ENCODE measurements at places on chromosomes 13 and 19.

- no peak for DNase-seq
Observed at GRCh38 chr19:28456252-28456651, 756.7 kb downstream of the UQCRFS1 start.

DNA sequence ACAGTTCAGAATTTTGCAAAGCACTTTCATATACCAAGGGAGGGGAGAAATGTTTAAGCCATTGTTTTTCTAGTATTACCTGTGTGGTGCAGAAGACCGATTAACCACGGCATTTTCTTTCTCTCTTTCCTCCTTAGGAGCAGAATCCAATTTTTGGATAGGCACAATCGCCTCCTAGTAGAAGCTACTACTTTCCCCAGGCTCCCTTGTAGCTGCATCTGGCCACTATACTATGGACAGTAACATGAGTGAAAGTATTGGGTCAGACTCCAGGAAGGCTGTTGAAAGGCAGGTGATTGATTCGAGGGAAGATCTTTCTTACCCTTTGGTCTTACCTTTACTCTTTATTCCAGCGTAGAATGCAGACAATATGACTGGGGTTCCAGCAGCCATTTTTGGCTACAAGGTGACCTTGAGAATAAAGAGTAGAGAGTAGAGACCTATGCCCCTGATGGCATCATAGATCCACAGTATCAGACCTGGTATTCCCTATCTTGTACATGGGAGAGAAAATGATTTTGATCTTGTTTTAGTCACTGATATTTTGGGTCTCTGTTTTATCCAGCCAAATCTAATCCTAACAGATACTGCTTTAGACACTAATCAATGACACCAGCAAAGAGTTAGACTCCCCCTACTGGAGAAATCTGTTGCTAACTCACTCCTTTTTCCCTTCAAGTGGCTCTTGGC is 77.0 kb downstream of the LRRC63 start:
- no peak for DNase-seq

GRCh38 chr19:56930647-56931535 is 90.4 kb upstream of the PEG3 start:
- no peak for DNase-seq

DNA sequence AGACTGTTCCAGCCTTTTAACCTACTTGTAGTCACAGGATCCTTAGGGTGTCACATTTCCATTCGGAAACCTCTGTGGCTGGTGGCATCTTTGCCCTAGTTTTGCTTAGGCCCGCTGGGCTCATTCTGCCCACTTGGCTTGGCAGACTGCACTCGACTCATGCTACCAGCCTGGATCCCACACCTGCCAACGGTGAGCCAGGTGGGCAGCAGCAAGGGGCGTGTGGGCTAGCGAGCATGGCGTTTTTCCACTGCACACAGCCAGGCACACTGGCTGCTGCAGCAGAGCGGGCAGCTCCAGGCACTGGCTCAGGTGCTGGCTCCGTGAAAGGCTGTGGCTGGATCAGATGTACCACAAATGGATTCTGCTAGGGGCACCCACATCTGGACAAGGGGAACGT is 838.2 kb downstream of the SLITRK6 start:
- DNase-seq, result peak; percentile 37

DNA sequence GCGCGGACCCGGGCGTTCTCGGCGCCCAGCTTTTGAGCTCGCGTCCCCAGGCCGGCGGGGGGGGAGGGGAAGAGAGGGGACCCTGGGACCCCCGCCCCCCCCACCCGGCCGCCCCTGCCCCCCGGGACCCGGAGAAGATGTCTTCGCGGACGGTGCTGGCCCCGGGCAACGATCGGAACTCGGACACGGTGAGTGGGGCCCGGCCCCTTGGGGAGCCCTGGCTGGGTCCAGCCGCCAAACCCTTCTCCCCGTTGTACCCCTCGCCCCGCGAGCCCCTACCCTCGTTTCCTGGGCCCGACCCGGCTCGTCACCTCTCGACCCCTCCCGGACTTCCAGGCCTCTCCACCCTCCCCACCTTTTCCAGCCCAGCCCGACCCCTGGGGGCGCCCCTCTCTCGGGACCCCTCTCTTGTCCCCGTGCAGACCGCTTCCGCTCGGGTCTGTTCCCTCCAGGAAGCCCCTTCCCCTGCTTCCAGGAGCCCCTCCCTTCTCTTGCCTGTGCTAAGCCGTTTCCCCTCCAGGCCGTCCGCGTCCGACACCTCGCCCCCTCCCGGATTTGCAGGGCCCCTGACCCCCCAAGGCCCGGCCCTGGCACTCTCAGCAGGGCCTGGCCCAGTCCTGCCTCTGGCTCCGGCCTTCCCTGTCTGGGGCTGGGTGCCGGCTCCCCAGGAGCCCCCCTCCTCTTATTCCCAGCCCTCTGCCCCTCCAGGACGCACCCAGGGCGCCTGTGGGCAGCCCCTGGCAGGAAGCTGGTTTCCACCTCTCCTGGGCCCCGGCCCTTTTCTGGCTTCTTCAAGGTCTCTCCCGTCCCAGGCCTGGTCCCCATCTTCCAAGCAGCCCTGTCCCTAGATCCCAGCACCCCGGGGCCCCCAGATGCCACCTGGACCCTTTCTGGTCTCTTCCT is 632 bp downstream of the MARK4 start:
- DNase-seq, result no peak

- no peak for DNase-seq
Observed at GRCh38 chr19:54665530-54665929, 2.7 kb downstream of the LILRB4 start.

- no peak for DNase-seq
Observed at GRCh38 chr13:31747966-31748365, 8.6 kb downstream of the RXFP2 start.

GRCh38 chr19:34337739-34338138 is 27.3 kb upstream of the GPI start:
- no peak for DNase-seq

DNA sequence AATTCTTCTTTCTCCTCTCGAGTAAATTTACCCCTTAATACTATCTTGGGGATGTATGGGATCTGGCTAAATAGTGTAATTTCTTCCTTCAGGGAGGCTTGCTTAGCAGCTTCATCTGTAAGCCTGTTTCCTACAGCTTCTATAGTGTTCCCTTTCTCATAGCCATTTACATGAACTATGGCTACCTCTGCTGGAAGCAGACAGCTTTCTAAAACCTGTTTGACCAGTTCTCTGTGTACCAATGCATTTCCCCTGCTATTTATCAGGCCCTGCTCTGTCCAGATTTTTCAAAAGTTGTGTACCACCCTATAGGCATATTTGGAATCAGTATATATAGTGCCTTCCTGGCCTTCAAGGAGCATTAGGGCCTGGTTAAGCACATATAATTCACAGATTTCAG is 113.6 kb upstream of the PCDH9 start:
- no peak for DNase-seq

DNA sequence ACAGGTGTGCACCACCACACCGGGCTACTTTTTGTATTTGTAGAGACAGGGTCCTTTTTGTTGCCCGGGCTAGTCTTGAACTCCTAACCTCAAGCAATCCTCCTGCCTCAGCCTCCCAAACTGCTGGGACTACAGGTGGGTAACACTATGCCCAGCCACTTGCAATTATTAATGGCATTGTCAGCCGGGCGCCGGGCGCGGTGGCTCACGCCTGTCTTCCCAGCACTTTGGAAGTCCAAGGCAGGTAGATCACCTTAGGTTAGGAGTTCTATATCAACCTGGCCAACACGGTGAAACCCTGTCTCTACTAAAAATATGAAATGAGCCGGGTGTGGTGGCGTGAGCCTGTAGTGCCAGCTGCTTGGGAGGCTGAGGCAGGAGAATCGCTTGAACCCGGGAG is 2.7 kb upstream of the MEX3D start:
- no peak for DNase-seq

- peak; percentile 53 for DNase-seq
Observed at GRCh38 chr19:5154129-5154798, 185.4 kb downstream of the KDM4B start.
